Activated T-cell treated with anti-CD3 and anti-CD28 coated beads, Interleukin-2, amount 50 U/mL, for 4 hours (primary cell): ENCODE measurements at places on chromosomes 16 and 17. TPM values are rescaled to one million over a fixed set of nuclear protein-coding genes. Genes with fewer than 3 reads are reported as not detected.

The FOXN1 gene
- not detected for total RNA-seq

The CLEC18A gene
- total RNA-seq = 1.1 TPM

The PPP1R1B gene
- total RNA-seq = not detected

The CSH2 gene
- not detected for total RNA-seq

The CLEC10A gene
- not detected for total RNA-seq

The HBA2 gene
- not detected for total RNA-seq

The WFIKKN2 gene
- not detected for total RNA-seq

- no peak for DNase-seq
These were observed 5.9 kb downstream of the RAB11FIP4 start for GRCh38 chr17:31397256-31397939.

GRCh38 chr17:81419319-81419885, 24.1 kb downstream of the BAHCC1 start:
- no peak for DNase-seq

DNA sequence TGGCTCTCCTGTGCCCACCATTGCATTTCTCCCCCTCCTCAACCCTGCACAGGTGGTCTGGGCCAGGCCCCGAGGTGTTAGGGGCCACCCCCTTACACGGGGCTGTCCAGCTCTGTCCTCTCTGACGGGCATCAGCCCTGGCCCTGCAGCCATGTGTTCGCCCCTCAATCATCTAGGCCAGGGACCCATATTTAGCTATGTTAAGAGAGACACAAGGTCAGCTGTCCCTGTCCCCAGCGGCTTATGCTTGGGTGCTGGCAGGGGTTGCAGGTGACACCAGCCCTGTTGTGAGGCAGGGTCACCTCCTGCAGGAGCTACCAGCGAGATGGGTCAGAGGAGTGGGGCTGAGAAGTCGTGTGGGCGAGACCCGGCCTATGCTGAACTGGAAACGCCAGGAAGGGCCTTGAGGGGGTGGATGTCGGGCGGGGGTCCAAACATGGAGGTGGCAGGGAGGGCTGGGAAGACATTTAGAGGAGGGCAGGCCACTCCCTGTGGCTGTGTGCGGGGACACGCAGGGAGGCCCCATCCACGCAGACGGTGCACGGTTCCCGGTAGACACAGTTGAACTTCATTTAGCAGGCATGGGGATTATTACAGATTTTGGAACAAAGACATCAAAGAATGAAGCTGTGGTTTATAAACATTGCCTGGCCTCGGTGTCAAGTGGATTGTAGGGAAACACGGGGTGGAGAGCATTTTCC, 133.2 kb upstream of the CHMP6 start:
- DNase-seq = no peak

GRCh38 chr17:41750862-41751261, 16.4 kb upstream of the HAP1 start:
- no peak for DNase-seq

GRCh38 chr16:1371054-1371978, 19.6 kb downstream of the GNPTG start:
- DNase-seq = no peak

GRCh38 chr16:65548470-65548869, 426.6 kb upstream of the CDH11 start:
- no peak for DNase-seq

- no peak for DNase-seq
These were observed 3.2 kb downstream of the SLC22A31 start for GRCh38 chr16:89197033-89197632.

DNA sequence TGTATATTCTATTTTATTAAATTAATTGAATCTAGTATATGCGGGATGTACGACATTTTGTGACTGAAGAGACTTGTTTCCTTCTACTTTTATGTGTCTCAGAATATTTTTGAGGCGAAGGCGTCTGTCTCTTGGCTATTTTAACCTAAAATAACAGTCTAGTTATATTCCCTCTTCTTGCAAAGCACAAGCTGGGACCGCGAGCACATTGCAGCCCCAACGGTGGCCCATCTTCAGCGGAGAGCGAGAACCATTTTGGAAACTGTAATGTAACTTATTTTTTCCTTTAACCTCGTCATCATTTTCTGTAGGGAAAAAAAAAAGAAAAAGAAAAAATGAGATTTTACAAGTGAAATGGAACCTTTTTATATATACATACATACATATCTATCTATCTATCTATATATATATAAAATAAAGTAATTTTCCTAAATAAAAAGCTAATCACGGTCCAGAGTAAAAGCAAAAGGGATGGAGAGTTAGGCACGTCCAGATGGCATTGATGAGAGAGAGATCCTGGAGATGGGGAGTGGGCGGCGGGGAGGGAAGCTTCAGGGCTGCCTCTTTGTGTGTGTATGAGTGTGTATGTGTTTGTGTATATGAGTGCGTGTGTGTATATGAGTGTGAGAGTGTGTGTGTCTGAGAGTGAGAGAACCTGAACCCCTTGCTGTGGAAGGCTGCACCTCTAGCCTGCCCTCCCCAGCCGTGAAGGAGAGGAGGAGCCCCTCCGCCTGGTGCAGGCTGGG, 7.5 kb upstream of the ABCC3 start:
- no peak for DNase-seq

- no peak for DNase-seq
These were observed 18.1 kb downstream of the ABCA6 start for GRCh38 chr17:69123626-69124025.

- DNase-seq = no peak
These were observed 71.7 kb upstream of the BRD7 start for GRCh38 chr16:50440531-50440930.

- DNase-seq = no peak
These were observed 8.7 kb upstream of the FLYWCH2 start for GRCh38 chr16:2874032-2874911.

GRCh38 chr17:12256380-12256995, 235.8 kb downstream of the MAP2K4 start:
- DNase-seq = no peak
